Bone marrow (tissue), 2 donors: ENCODE measurements at places on chromosomes 2 and 18.

DNA sequence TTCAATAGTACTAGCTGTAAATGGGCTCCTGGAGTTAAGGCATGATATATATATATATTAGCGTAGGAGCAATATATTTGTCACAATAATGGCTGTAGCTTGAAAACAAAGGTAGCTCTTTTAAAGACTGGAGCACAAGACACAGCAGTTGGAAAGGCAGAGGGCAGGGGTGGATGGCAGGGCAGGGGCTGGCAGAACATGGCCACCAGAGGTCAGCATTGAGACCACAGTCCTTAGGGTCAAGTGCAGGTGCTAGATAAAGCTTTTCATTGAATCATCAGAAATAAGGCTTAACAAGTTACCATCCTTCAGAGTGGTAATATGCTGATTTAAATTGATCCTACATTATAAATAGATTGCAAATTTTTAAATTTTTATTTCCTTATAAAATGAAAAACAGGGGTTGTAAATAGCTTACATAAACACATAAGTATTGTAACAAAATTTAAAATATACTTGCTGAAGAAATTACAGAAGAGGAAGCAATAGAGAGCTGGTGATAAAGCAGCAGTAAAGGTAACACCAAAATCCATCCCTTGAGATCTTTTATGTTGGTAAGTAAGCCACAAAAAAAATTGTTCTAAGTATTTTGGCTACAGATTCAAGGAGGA, 161.2 kb upstream of the PIEZO2 start:
- no peak for DNase-seq

DNA sequence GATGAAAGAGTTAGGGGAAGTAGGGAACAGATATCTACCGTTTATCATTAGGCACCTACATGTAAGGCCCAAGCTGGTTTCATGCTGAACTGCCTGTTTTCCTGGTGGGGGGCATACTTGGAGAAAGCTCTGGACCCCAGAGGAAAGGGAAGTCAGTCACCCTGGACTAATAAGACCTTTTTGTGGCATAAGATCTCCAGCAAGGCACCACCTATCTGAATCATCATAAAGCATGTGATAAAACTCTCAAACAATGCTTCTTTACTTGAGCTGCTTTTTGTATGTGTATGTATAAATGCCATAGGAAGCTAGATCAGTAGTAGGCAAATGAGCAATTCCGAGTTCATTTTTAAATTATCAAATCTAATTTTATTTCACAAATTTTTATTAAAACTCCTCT, 104.8 kb downstream of the TANC1 start:
- DNase-seq = no peak

DNA sequence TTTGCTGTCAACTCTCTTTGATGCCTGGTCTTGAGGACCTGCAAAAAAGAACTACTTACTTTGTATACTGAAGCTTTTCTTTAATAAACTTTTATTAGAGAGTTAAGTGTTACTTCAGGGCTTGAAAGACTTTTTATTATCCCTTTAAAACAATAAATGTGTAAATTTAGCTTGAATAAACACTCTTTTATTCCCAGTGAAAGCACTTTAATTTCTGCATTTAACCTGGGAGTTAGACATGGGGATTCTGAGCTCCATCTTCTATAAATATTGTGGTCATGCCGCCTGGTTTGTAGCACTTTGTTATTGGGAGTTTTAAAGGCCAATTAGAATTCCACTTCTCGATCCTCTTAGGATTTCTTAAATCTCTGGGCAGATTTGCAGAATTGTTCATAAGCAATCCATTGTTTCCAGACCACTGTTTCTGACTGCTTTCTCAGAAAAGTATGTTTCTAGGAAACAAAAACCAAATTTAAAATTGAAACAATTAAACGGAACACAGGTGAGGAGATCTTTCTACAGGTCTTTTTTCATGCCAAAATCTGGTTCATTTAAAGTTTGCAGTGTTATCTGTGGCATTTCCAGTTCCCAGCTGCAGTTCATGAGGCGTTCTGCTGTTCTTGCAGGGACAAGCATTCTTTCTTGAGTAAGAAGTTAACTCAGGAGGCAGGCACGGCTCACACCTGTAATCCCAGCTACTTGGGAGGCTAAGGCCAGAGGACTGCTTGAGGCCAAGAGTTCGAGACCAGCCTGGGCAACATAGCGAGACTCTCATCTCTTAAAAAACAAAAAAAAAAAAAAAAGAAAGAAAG, 18.1 kb upstream of the E2F6 start:
- DNase-seq = no peak

GRCh38 chr2:88575051-88575450, 52.2 kb downstream of the EIF2AK3 start:
- no peak for DNase-seq

- no peak for DNase-seq
Observed at GRCh38 chr2:29201979-29202378, 86.8 kb downstream of the CLIP4 start.

DNA sequence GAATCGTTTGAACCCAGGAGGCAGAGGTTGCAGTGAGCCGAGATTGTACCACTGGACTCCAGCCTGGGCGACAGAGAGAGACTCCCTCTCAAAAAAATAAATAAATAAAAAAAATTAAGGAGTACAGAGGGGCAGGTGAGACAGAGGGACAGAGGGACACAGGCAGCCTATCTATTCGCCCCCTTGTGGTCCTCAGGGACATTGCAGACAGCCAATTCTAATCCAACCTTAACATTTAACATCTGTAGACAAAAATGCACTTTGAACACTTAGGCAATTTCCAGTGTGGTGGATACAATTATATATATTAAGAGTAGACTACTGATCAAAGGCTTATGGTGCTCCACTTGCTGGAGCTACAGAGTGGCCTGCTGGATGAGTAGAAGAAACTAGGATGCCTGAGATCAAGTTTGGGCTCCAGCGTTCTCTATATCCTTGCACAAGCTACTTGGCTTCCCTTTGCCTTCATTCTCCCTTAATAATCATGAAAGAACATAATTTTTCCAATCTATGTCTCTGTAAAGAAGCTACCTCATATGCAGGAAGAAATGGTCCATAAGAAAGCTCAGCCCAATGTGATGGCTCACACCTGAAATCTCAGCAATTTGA, 8.2 kb upstream of the SMARCAL1 start:
- DNase-seq = no peak

DNA sequence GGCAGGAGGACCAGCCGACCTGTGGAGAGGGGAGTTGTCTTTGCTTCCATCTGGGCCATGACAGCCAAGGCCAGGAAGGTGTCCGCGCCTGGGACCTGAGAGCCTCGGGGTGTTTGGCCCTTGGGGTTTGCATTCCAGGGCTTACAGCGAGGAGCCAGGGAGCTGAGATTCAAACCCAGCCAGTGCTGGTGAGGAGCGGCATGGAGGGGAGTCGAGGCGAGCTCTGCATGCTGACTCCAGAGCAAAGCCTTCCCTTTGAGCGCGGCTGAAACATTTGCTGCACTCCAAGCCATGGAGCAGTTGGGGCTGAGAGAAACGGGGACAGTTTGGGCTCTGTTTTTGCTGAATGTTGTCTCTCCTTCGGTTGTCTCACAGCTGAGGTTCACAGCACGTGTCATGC, 77.4 kb downstream of the TWIST2 start:
- DNase-seq = no peak

DNA sequence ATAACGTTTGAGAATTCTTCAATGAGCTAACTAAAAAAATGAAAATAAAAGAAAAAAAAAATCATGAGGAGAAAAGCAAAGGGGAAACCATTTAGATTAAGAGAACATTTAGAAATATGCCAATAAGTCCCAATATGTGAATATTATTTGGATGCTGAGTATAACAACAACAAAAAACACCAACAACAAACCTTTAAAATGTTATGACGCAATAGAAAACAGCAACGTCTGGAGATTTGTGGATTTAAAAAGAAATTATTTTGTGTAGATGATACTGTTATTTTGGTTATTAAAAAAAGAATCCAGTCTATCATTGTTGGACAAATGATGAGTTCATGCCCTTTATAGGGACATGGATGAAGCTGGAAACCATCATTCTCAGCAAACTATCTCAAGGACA, 417.2 kb downstream of the LRRTM4 start:
- DNase-seq = no peak

- no peak for DNase-seq
Observed at GRCh38 chr2:10514743-10515142, 66.6 kb upstream of the ODC1 start.

DNA sequence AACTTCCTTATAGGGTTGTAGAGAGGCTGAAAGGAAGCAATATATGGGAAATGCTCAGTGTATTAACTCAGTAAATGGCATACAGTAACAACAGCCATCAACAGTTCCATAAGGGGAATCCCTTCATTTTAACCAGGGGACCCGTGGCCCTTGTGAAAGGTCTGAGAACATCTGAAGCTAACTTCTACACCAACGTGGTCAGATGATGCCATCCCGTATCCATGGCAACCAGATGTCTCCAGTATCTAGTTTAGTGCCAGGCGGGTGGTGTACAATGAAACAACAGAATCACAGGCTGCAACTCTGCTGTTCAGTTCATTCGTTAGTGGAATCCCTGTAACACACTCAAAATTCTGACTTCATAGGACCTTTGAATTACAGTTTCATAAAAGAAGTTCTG, 162.3 kb downstream of the TGIF1 start:
- no peak for DNase-seq

GRCh38 chr2:112547333-112547732, 5.1 kb downstream of the POLR1B start:
- DNase-seq = no peak

DNA sequence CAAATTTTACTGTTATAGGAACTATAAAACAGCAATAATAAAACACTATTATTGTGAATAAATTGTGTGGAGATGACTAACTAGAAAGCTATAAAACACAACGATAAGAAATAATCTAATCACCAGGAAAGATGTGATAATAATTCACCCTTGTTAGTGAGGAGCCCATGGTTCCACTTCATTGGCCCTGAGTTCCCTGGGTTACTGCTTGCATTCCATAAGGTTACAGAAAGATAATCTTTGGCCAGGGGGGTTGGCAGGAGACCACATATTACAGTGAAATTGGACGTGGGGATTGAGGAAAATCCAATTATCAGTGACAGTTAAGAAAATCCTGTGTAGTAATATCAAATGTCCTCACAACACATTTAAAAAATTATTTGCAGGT, 2.5 kb upstream of the CPO start:
- no peak for DNase-seq

- no peak for DNase-seq
Observed at GRCh38 chr2:91477731-91478672, 2786.5 kb downstream of the RPIA start.

DNA sequence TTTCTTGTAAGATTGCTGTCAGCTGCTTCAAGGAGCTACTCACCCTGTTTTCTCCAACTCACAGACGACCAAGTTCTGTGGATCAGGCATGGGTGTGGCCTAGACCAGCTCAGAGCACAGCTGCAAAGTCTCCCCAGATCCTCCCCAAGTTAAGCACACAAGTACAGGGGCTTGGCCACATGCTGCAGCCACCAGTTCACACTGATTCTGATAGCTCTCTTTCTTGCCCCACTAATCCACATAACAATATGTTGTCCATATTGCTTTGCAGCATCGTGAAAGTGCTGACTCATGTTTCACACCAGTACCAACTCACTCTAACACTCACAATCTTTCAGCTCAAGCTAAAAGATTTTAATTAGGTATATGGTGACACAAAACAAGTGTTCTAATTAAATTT, 437.0 kb downstream of the PARD3B start:
- no peak for DNase-seq

GRCh38 chr2:226446406-226447001, 353.1 kb downstream of the IRS1 start:
- no peak for DNase-seq

- no peak for DNase-seq
Observed at GRCh38 chr2:60544954-60545560, 8.4 kb downstream of the BCL11A start.

DNA sequence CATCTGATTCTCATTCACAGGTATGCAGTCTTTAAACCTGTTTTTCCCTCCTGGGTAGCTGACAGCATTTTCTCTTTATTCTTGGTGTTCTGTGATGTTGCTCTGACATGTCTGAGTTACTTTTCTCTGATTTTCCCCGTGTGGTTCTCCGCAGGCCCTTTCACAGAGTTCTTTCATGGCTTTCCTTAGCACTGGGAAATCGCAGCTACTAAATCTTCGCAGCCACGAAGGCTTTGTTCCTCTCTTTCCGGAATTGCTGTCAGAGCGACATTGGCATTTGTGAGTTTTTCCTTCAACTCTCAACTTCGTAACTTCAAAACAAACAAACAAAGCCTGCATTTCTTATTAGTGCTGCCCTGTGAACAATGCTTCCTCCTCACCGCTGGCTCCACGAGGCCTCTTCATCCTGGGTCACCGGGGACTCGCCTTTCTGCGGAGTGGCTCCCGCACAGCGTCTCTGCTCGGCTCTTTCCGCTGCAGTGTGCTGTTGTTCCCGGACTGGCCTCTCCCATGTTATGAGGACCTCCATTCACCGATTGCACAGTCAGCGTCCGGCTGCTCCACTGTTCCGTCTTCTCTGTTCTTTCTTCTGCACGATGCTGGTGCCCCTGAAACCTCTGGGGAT, 16.1 kb downstream of the COLEC11 start:
- no peak for DNase-seq
